Activated CD4-positive, CD25-positive, alpha-beta regulatory T cell treated with anti-CD3 and anti-CD28 coated beads, Interleukin-2, amount 50 U/mL, for 72 hours (primary cell): ENCODE measurements at places on chromosomes 1 and 21.

- DNase-seq: no peak
Observed at GRCh38 chr1:167957710-167958109, 20.8 kb upstream of the MPC2 start.

GRCh38 chr1:46364612-46365011 is 24.0 kb downstream of the NSUN4 start:
- DNase-seq: no peak

DNA sequence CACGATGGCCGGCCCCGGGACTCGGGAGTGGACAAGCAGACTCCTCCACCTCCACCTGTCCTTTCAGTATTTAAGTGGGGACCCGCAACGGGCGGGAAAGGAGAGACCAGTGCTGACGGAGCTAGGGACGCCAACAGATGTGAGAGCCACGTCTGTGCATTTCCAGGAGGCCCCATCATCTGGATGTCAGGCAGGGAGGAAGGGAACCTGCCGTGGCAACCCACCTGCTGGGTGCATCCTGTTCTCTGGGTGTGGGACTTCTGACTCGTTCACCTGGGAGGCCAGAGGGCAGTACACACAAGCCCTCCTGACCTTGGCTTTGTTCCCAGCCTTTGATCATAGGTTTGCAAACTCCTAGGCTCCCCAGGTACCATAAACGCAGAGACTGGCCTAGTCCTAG is 5.6 kb upstream of the PCBP3 start:
- no peak for DNase-seq

DNA sequence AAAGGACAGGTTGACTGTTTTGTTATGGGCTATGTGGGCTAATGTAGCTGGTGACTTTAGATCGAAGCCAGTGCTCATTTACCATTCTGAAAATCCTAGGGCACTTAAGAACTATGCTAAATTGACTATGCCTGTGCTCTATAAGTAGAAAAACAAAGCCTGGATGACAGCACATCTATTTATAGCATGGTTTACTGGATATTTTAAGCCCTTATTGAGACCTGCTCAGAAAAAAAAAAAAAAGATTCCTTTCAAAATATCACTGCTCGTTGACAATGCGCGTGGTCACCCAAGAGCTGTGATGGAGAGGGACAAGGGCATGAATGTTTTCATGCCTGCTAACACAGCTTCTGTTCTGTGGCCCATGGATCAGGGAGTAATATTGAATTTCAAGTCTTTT is 48.1 kb downstream of the CAMSAP2 start:
- DNase-seq: no peak

GRCh38 chr1:82515650-82516049 is 714.9 kb downstream of the ADGRL2 start:
- DNase-seq: no peak

GRCh38 chr1:236979149-236979900 is 24.9 kb downstream of the MT1HL1 start:
- DNase-seq: no peak

DNA sequence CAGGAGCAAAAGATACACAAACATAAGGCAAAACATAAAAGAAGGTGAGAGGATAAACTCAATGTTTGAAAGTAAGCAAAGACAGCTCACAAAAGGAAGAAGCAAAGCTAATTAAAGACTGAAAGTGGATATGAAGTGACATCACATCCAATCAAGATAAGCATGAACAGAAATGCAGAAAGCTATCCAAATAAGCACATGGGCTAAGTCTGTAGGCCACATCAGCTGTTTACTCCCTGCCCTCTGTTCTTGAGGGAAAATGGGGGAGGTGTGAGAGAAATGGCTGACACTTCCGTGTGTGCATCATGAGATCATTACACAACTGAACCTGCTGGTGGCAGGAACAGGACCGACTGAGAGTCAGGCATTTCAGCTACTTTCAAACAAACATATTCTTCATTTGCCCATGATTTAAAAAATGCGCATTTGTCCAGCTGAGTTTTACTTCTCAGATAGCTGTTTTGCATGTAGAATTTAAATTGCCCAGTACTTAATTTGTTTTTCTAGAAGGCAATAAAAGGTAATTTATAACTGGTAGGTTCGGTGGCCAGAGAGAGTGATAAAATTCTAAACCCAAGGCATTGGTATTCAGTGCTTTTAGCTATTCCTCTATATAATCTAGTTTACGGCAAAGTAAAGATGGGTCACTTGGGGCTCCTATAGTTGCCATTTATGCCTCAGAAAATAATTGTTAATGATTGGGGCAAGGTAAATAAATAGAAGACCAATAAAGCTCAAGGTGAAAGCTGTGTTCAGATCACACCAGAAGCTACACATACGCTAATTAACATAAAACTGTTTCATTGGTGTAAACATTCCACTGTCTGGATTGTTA is 27.2 kb upstream of the MAN1A2 start:
- no peak for DNase-seq

- no peak for DNase-seq
Observed at GRCh38 chr21:32410916-32411315, 1.6 kb upstream of the EVA1C start.

GRCh38 chr21:46211786-46212720 is 16.5 kb downstream of the LSS start:
- DNase-seq: no peak
